ENCODE measurements at places on chromosomes 12 and 14. TPM values are rescaled to one million over a fixed set of nuclear protein-coding genes. Genes with fewer than 3 reads are reported as not detected.

P2RX7 gene
- under 0.01 TPM for total RNA-seq

TPH2 gene
- not detected for total RNA-seq

OAS2 gene
- 11.1 TPM for total RNA-seq

CCDC88C gene
- total RNA-seq, result 38.9 TPM

PHC1 gene
- 3.8 TPM for total RNA-seq

PA2G4 gene
- total RNA-seq, result 242 TPM

COL2A1 gene
- total RNA-seq, result 0.07 TPM

JAG2 gene
- 56.0 TPM for total RNA-seq

CMA1 gene
- total RNA-seq, result not detected

TGM1 gene
- total RNA-seq, result 87.8 TPM

SNAPC1 gene
- total RNA-seq, result 34.0 TPM

PLXNC1 gene
- total RNA-seq, result 0.50 TPM

DPPA3 gene
- not detected for total RNA-seq

NR1H4 gene
- not detected for total RNA-seq

FBLN5 gene
- total RNA-seq, result 0.34 TPM

CLMN gene
- 5.8 TPM for total RNA-seq

PTGER2 gene
- not detected for total RNA-seq

FICD gene
- 16.4 TPM for total RNA-seq

CLEC1B gene
- not detected for total RNA-seq

COX8C gene
- total RNA-seq, result not detected

SLC7A8 gene
- 26.1 TPM for total RNA-seq

RASAL1 gene
- 1.8 TPM for total RNA-seq

KERA gene
- total RNA-seq, result not detected

PIWIL1 gene
- not detected for total RNA-seq

TSPAN8 gene
- total RNA-seq, result 0.07 TPM

MSI1 gene
- total RNA-seq, result not detected

SELPLG gene
- under 0.01 TPM for total RNA-seq

GUCY2C gene
- not detected for total RNA-seq

DCN gene
- not detected for total RNA-seq

NRIP2 gene
- total RNA-seq, result not detected

GYS2 gene
- not detected for total RNA-seq

RIC8B gene
- 3.8 TPM for total RNA-seq

GPR68 gene
- 10.5 TPM for total RNA-seq

OR6C2 gene
- total RNA-seq, result not detected

PAX9 gene
- 8.6 TPM for total RNA-seq

CDKN3 gene
- total RNA-seq, result 0.28 TPM

TCL1B gene
- total RNA-seq, result not detected

CCDC177 gene
- not detected for total RNA-seq

EML5 gene
- 0.78 TPM for total RNA-seq

EML1 gene
- total RNA-seq, result 5.5 TPM

FGF23 gene
- not detected for total RNA-seq

EXOC3L4 gene
- total RNA-seq, result not detected

SLC5A8 gene
- total RNA-seq, result not detected

AKAP3 gene
- 1.7 TPM for total RNA-seq

P2RX2 gene
- not detected for total RNA-seq

MYF6 gene
- not detected for total RNA-seq

ANKS1B gene
- 0.07 TPM for total RNA-seq

PKP2 gene
- 56.0 TPM for total RNA-seq

STXBP6 gene
- not detected for total RNA-seq

PEX5 gene
- 31.1 TPM for total RNA-seq

RHEBL1 gene
- total RNA-seq, result 1.0 TPM

RND1 gene
- total RNA-seq, result 0.78 TPM

All from nasal cavity respiratory epithelium epithelial cell of viscerocranial mucosa (primary cell).